ENCODE measurements at places on chromosomes 3 and 15.

GRCh38 chr3:143972155-143972504 lies 507 bp downstream of the DIPK2A start:
- DNase-seq: no peak

DNA sequence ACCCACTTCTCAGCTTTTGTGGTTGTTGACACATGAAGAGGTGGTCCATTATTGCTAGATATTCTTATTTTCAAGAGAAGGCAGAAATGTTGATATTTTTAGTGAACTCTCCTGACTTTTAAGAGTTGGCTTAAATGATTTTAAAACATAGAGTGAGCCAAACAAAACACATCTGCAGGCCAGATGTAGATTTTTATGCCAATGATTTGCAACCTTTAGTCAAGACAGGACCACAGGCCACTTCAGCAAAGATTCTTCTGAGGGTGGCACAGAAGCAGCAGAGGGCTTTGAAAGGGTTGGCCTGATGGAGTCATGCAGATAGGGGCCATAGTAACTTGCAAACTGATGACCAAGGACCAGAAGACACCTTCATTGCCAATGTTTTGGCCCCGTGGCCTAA lies 276.5 kb upstream of the P2RY1 start:
- DNase-seq: no peak

DNA sequence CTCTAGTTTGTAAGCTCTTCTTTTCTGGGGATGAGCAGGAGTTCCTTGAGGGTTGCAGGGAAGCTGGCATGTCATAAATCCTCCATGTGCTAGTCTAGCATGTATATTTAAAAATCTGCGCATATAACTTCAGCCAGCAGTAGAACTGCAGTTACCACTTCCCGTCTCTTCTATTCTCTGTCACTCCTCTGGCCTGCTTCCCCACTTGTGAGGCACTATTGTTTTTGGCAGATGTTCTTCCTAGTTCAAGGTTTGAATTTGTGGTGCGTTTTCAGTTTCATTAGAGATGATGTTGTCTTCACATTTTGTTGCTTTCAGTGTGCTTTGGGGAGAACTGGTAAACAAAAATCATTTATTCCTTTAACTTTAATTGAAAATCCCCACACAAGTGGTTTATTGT lies 169.1 kb upstream of the ZPLD1 start:
- DNase-seq: no peak

DNA sequence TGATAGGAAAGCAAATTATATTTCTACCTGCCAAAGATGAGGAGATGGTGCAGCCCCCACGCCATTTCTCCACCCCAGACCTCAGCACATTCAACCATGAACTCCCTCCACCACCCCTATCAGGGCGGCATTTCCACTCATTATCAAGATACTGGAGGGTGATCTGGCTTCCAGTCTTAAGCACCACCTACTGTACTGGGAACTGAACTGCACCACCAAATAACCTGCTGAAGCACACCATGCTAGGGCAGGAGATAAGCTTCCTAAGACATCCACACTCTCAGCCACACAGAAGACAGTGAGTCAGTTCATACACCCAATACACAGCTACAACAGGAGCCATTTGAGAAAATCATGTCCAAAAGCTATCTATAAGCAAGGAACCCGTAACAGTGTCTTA lies 98.8 kb downstream of the FGF7 start:
- no peak for DNase-seq

- no peak for DNase-seq
Measured at GRCh38 chr15:31338318-31338878, 11.8 kb downstream of the KLF13 start.

- DNase-seq: no peak
Measured at GRCh38 chr3:131075632-131076328, 49.1 kb downstream of the NEK11 start.

- no peak for DNase-seq
Measured at GRCh38 chr3:43764471-43764870, 73.7 kb downstream of the ABHD5 start.

GRCh38 chr3:105618556-105618955 lies 250.3 kb downstream of the CBLB start:
- DNase-seq: no peak
